ENCODE measurements at places on chromosomes 7 and 10.

- no peak for DNase-seq
Observed at GRCh38 chr7:44978511-44979366, at the start of gene MYO1G. TSS of gene MYO1G (minus strand) at chr7:44979015. CDS start at chr7:44978961, 54 bp downstream.

- DNase-seq = no peak
Observed at GRCh38 chr7:153322991-153323390, 563.4 kb downstream of the ACTR3B start.

DNA sequence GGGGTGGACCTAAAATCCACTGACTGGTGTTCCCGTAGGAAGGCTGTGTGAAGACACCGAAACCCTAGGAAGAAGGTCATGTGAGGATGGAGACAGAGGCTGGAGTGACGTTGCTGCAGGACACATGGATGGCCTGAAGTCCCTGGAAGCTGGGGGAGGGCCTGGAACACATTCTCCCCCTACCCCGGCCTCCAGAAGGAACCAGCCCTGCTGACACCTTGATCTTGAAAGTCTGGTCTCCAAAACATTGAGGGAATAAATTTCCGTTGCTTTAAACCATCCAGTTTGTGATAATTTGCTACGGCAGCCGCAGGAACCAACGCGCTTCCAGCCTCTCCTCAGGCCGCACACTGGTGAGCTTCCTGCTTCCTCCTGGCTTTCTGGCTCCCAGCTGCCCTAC is 288.2 kb downstream of the GLRX3 start:
- no peak for DNase-seq

GRCh38 chr7:43431020-43431595 is 151.8 kb upstream of the STK17A start:
- no peak for DNase-seq

DNA sequence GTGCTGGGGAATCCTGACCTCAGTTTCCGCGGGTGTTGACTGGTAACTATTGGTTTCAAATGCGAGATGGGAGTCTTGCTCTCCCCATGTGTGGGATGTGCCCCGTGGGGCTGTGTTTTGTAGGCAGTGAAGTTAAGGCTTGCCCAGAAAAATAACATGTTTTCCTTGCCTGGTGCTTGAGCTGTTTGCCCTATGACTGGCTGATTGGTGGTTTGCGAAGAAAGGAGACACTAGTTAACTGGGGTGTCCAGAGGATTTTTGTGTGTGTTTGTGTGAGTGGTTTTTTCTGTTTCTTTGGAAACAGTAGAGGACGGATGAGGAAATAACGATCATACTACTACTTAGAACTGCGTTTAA is 61.9 kb downstream of the CREB5 start:
- DNase-seq = no peak

GRCh38 chr10:89706011-89706410 is 4.6 kb downstream of the KIF20B start:
- DNase-seq = no peak

DNA sequence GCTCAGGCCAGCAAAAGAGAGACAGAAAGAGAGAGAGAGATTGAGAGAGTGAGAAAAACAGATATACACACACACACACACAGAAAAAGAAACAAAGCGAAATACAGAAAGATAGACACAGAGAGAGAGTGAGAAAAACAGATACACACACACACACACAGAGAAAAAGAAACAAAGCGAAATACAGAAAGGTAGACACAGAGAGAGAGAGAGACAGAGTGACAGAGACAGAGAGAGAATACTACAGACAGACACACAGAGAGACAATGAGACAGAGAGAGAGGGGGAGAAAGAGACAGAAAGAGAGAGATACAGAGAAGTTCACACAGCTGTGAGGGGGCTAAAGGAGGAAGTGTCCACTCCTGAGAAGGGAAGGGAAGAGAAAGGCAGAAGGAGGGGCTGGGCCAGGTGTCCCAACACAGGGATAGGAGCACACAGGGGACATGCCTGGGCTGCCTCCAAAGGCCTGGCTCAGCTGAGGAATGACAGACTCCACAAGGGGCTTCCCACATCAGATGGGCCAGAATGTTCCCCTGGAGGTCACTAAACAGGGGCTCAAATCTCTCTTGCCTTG is 4.3 kb downstream of the GCK start:
- DNase-seq = no peak

GRCh38 chr7:68321076-68321639 is 1277.1 kb upstream of the AUTS2 start:
- no peak for DNase-seq

GRCh38 chr7:105296491-105296890 is 92.2 kb downstream of the SRPK2 start:
- no peak for DNase-seq

DNA sequence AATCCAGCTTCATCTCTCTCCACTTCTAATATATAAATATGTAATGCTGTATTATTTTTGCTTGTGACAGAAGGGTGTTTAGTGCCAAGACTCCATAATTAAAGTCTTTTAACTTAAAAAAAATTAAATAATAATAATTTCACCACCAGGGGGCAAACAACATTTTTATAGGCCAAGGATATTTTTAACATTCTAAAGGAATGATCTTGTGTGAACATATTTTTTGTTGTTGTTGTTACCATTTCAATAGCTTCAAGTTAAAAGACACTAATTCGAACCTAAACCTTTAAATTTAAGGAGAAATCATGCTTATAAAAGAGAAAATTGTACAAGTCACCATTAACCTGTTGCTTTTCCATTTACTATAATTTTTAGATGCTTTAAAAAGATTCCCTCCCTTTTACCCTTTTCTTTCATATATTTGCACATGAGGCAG is 7.5 kb upstream of the DNAJC1 start:
- no peak for DNase-seq

DNA sequence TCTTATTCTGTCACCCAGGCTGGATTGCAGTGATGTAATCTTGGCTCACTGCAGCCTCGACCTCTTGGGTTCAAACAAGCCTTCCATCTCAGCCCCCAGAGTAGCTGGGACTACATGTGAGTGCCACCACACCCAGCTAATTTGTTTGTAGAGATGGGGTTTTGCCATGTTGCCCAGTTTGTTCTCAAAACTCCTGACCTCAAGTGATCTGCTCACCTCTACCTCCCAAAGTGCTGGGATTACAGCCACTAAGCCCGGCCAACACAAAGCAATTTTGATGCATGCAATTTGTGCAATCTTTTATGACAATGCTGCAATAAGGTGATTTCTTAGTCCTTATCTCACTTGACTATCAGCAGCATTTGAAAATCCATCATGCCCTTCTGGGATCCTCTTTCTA is 333.1 kb downstream of the FRMD4A start:
- DNase-seq = no peak

DNA sequence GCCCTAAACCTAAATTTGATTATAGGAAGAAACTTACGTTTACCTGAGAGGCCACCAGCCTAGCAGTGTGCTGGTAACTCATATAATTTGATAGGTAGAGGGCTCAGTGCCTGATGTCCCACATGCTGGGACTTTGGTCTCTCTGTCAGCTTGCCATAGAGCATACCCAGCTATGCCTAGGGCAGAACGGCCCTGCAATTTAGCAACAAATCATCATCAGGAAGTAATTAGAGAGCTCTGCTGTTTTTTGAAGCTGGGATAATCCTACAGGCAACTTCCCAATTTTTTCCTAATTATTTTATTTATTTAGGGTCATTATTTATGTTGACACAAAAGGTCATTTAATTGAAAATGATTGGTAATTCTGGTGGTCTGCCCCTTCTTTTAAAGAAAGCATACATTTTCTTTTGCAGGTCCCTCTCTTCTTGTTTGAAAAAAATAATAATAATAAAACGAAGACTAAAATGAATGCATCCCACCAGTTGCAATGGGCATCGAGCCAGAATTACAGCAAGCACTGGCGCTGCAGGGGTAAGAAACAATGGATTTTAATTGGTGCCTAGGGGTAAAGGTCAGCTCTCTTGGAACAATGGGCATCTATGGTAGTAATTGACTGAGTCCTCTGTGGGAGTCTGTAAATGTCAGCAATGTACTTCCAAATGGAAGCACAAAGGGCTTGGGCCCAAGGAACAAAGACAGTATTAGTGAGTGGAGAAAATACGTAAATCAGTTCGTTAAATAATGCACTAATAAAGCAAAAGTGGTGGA is 348.0 kb downstream of the SORCS1 start:
- DNase-seq = no peak

DNA sequence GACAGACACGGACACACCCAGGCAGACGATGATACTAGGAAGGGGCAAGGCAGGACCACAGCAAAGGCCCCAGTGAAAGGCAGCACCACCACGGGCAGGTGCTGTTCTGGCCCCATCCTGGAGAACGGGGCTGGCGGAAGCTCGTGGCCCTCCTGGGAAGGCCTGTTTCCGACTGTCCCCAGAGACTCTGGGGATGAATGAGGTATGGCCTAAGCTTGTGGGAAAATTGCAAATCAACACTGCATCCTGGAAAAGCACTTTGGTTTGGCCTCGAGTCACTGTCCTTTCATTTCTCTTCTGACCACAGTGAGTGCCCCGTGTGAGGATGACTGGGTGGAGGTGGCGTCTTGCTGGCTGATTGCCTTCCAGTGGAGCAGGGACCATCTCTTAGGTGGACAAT is 81.6 kb upstream of the ANLN start:
- no peak for DNase-seq

DNA sequence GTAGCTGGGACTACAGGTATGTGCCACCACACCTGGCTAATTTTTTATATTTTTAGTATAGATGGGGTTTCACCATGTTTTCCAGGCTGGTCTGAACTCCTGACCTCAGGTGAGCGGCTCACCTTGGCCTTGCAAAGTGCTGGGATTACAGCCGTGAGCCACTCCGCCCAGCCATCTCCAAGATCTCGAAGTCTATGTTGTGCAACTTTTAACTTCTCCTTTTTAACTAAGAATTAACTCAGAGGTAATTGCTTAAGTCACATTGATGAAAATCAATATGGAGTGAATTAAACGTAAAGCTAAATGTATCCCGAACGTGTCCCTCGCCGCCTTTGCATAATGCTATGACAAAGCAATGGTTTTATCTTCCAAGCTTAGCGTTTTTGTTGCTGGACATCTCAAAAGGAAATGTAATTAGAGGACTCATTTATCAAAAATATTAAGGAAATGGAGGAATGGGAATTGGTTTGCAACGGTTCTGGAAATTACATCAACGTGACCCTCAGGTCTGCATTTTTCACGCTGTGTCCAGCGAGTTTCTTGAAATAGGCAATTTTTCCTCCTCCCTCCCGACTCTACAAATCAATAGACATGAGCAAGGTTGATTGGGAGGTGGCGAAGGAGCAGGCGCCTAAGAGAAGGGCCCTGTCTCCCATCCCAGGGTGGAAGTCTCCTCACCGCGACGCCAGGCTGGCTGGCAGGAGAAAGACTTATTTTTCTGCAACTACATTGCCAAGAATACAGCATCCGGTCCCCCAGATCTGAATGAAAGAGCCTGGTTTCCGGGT is 89.8 kb downstream of the TMEM130 start:
- no peak for DNase-seq

DNA sequence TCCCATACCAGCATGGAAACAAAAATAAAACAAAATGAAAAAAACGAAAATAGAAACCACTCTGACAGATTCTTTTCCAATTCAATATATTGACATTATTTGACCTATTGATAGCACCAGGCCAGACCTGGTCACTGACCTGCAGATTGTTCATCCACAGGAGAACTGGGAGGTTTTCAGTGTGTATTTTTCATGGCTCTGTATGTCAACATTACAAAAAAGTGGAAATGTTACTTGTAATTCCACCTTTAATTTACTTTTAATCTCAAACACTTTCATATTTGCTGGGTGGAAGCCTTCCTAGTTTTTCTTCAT is 2.9 kb downstream of the HKDC1 start:
- DNase-seq = no peak

- no peak for DNase-seq
Observed at GRCh38 chr7:47636081-47636432, 54.1 kb upstream of the TNS3 start.

- no peak for DNase-seq
Observed at GRCh38 chr7:55469271-55469681, 103.0 kb downstream of the VOPP1 start.

DNA sequence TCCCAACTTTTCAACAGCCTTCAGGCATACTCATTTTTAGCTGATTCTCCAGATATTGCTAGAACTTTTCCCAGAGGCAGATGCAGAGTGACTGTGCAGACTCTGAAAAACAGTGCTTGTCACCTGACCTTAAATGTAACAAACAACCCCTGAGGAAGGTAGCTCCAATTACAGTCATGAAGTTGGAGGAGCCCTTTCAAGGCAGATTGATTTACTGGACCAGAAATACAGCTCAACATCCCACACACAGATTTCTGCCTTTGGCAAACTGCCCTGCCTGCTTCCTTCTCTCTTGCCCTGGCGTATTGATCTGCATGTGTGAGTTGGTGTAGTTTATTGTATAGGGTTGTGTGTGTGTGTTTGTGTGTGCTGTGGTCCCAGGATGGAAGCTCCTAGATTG is 38.5 kb downstream of the PYROXD2 start:
- DNase-seq = peak; percentile 19

- DNase-seq = no peak
Observed at GRCh38 chr7:12431886-12432556, 28.4 kb upstream of the VWDE start.

DNA sequence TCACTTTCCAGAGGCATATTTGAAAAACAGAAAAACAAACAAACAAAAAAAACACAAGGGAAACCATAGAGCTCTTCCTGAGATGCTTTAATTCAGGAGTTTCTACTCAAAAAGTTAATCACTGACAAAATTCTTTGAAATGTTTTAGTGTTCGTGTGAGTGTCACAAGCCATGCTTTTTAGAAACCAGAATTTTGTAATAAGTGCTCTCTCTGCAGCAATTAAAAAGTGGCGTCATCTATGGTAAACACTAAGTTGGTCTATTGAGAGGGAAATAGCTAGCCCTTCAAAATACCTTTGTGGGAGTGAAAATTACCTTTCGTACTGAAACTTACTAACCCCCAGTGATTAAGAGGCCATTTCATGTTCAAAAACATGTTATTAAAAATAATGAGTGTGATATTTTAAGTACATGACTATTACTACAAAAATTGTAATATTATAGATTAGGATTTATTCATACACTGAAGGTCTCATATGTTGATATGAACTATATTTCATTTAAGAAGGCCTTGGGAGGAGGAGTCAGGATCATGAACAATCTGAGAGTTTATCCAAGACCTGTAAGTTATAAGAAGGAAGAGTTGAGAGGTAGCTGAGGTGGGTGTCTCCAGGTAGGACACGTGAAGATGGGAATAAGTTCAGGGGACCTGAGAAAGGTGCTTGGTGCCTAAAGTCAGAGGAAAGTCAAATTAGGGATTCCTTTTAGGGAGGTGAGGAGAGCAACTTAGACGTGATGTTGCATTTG is 94.6 kb downstream of the PPP1R9A start:
- DNase-seq = no peak

- DNase-seq = peak; percentile 55
Observed at GRCh38 chr10:96073722-96074121, 30.3 kb downstream of the CCNJ start.

DNA sequence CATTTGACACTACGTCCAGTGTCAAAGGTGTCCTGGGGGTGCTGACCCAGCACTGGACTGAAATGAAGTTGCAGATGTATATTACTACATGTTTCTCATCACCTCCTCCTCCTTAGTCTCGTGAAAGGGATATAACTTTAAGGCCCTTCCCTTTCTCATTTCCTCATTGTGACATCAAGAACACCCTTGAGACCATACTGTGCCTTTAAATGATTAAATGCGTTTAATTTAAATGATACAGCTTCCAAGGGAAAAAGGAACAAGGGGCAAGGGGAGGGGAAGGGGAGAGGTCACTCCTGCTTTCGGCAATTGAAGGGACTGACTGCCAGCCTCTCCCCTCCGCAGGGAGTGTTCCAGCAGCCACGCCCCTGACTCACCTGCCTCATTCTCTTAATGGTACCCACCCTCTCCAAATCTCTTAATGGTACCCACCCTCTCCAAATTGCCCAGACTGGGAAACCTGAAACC is 80.5 kb upstream of the KMT2E start:
- no peak for DNase-seq

- DNase-seq = no peak
Observed at GRCh38 chr10:75935650-75936400, 504.4 kb downstream of the LRMDA start.
